D721Med (cell line): ENCODE measurements at places on chromosomes 4 and X.

DNA sequence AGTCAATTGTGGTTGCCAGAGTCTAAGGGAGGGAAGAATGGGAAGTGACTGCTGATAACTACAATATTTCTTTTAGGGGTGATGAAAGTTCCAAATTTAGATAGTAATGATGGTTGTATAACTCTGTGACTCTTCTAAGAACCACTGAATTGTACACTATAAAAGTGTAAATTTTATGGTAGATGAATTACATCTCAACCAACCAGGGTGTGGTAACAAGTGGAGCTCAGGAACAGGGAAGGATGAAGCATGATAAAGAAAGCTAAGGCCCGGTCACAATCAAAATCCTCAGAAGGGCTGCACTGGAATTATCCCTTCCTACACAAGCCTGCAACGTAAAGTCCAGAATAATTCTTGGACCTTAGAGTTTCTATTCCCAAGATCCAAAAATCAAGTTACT lies 143.2 kb downstream of the PPARGC1A start:
- DNase-seq = no peak

DNA sequence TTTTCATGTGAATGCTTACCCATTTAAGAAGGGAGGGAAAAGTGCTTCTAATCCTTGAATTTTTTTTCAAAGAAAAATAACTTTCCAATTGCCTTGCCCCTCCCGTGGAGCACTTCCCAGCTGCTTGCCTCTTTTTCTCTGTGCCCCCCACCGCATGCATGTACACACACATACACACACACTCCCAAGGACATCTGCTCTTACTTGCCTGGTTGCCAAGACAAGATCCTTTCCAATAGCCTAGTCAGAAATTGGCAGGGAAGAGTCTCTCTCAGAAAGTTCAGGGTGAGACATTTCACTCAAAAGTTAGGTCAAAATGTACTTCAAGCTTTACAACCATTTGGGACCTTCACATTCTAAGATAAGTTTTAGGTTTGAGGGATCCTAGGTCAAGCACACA lies 10.9 kb downstream of the HHIP start:
- no peak for DNase-seq

DNA sequence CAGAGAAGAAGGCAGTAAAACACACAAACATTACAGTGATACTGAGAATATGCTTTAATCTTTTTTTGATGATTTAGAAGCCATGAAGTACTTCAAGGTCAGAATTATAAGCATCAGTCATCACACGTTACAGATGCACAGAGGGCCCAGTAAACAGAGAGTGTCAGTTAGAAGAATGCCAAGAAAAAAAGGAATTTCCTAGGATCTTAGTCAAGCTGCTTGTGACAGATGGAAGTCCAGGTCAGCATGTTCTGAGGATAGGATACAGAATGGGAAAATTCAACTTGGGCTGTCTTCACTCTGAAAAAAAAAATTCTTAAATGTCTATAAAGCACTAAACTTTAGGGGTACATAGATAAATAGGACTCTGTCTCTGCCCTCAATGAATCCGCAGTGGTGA lies 38.9 kb downstream of the GATB start:
- DNase-seq = no peak

- no peak for DNase-seq
These were observed 49.4 kb upstream of the HGFAC start for GRCh38 chr4:3392321-3392720.

GRCh38 chr4:10787365-10787764 lies 102.8 kb upstream of the CLNK start:
- no peak for DNase-seq

DNA sequence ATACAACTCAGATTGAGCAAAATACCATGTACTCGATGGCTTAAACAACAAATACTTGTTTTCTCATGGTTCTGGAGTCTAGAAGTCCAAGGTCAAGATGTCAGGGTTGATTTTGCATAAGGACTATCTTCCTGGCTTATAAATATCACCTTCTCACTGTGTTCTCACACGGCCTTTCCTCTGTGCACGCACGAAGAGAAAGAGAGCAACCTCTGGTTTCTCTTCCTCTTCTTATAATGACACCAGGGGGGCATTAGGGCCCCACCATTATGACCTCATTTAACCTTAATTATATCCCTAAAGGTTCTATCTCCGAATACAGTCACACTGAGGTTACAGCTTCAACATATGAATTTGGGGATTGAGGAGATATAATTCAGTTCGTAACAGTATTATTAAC lies 504.0 kb downstream of the MAGEE1 start:
- no peak for DNase-seq

- DNase-seq = no peak
These were observed 27.3 kb upstream of the STS start for GRCh38 chrX:7119950-7120877.

GRCh38 chr4:24195991-24196736 lies 306.3 kb upstream of the PPARGC1A start:
- DNase-seq = no peak

DNA sequence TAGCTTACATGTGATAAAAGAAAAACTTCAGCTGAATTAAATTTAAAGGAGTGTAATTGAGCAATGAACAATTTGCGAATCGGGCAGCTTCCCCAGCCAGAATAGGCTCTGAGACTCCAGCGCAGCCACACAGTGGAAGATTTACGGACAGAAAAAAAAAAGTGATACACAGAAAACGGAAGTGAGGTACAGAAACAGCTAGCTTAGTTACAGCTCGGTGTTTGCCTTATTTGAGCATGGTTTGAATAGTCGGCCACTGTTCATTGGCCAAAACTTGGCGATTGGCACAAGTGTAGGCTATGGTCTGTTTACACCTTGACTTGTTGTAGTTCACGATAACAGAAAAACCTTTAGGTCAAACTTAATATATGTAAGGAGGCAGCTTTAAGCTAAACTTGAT lies 16.7 kb upstream of the SUPT20HL1 start:
- no peak for DNase-seq

DNA sequence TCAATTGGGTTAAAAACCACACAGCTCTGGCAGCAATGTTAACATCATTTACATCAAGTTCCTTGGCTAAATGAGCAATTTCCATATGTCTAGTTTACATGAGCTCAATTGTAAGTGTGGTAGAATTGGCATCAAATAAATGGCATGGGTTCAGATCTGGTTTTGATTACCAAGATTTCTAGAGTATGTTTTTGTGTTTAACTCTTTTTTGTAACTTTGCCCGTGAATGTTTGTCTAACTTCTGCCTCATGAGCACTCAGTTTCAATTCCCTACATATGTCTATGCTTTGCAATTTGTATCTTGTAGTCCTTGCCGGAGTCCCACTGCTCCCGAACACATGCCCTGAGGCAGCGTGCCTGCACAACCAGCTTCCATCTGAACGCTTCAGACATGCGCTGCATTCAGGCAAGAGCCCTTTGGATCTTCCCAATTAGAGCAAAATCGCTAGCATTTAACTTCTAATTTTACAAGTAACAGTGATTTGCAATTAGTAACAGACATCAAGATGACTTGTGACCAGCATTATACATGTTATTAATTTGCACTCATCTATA lies 644.4 kb downstream of the TRIML1 start:
- no peak for DNase-seq

DNA sequence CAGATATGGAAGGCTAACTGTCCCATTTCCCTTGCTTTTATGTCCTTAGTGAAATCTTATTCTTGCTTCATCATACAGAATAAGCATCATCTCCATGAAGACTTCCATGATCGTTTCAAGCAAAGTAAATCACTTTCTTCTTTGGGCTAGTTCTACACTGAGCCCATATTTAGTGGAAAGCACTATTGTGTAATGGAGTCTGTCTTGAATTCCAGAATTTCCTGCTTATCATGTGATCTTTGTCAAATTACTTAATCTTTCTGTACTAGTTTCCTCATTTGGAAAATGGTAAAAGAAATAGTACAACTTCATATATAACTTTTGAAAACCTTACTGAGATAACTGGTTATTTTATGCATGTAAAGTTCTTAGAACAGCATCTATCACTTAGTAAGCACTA lies 7.6 kb downstream of the ANAPC10 start:
- DNase-seq = no peak

DNA sequence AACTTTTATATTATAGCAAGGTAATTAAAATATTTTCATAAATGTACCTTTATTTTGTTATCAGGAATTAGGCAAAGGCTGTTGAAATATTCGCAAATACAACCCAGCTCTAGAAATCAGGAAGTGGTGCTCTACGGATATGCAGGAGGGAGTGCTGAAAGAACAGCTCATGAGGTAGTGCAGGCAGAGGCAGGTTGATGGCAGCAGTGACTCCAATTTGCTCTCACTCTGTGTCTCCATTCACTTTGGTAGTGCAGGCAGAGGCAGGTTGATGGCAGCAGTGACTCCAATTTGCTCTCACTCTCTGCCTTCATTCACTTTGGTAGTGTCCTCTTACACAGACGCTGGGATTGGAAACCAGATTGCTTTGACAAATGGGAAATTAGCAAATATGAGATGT lies 277.9 kb downstream of the TRIML1 start:
- no peak for DNase-seq

- no peak for DNase-seq
These were observed 1004.9 kb upstream of the GRID2 start for GRCh38 chr4:91298824-91299223.

- DNase-seq = no peak
These were observed 38.8 kb downstream of the UGT2A3 start for GRCh38 chr4:68912807-68913206.

- no peak for DNase-seq
These were observed 296.8 kb downstream of the DCTD start for GRCh38 chr4:182620111-182620980.

GRCh38 chr4:166386491-166387360 lies 513.7 kb downstream of the TLL1 start:
- DNase-seq = no peak

GRCh38 chr4:18042754-18043153 lies 21.2 kb upstream of the LCORL start:
- no peak for DNase-seq

DNA sequence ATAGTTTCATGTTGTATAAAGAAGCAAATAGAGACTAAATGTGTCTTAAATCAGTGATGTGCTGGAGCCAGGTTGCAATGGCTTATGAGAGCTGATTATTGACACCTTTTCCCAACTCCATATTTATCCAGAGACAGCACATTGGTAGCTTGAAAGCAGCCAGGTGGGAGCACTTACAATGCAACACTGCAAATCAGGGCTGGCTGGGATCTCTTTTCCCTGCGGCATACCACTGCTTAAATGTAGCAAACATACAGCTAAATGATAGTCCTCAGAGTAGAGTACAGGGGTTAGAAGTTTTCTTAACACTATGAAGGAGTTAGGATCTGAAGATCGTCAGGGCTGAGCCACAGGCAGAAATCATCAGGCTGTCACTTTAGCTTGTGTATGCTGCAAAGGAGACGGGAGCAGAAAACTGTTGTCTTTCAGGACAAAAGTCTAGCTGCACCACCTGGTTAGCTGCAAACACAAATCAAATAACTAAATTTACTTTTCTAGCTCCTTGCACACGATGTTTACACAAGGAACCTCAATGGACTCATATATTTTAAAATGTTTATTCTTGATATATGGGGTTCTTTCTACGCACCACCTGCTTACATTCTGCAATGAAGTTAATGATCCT lies 527.3 kb downstream of the TLL1 start:
- no peak for DNase-seq

- DNase-seq = no peak
These were observed at the start of gene COL4A5 for GRCh38 chrX:108439426-108439942. TSS of gene COL4A5 (plus strand) at chrX:108439838. CDS start at chrX:108440126, 288 bp downstream.

DNA sequence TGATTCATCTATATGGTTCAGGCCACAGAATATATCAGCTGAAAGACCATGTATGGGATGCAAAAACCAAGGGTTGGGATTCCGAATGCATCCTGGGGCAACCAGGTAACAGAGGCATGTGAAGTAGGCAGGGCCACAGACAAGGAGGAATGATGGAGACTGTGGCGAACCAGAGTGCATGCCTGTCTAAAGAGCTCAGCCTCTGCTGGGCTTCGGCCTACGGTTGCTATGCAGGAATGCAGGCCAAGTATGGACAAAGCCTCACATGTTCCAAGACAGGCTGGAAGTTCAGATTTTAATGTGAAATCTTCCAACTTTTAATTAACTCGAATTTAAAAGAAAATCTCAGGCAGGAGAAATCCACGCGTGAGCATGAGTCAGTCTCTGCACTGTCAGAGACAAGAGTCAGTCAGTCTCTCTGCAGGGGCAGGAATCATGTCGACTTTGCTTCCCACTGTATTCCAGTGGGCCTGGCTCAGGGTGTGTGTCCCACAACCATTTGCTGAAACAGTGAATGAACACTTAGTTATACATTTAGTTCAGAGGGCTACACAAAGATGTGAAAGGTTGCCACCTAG lies 344.4 kb downstream of the UNC5C start:
- no peak for DNase-seq

DNA sequence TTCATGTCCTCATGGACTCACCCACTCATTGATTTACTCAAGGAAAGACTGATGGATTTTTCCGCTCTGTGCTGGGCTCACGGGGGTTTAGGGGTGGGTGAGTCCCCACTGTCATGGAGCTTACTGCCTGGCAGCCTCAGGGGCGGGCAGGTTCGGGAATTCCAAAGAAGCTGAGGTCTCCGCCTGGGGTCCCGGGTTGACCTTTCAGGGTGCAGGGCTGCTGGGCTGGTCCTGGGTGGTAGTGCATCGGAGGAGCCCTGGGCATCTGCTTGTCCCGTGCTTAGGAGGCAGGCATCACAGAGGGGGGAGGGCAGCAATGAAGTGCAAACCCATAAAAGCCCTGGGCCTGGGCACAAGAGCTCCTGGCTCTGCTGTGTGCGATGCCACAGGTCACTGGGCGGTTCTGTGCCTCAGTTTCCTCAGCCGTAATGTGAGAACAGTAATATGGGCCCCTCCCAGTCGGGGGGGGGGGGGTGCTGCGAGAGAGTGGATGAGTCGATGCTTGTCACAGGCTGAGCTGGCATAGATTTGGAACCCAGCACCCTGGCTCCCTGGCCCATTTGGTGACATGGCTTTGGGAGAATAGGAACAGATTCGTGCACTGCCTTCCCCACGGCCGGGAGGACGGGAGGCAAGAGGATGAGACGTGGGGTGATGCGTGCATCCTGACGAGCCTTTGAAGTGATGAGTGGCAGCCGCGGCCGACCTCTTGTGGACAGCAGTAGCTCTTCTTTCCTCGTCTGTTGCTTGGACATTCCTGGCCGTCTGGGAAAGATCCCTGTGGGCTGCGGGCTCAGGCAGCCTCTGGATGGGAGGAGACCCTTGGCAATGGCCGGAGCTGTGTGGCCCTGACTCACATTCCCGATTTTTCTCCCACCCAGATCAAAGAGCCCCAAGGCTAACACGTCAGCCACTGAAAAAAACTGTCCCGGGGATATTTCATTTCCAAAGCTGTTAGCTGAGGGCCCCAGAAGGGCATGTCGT lies 42.0 kb downstream of the PSAPL1 start:
- DNase-seq = peak; percentile 11

GRCh38 chr4:121016611-121017010 lies 55.7 kb downstream of the NDNF start:
- no peak for DNase-seq

DNA sequence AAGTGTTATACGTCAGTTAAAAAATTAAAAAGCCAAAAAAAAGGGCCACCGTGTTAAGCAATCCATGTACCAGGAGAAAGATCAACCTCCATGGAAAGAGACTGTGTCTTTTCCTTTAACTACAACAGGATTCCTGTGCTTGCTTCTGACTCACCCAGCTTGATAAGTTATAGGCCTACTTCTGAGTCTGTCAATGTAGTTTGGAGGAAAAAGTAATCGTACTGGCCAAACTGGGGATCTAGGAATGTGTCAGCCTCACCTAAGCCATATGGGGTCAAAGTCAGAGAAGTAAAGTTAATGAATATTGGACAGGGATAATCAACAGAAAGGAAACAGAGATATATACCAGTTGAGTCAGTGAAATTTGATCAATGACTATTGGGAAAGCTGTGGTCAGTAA lies 470.8 kb upstream of the SLIT2 start:
- DNase-seq = no peak

- DNase-seq = no peak
These were observed 2.7 kb upstream of the XKRX start for GRCh38 chrX:100931218-100931924.
